ENCODE measurements at places on chromosomes 4 and X.

- no peak for DNase-seq
Measured at GRCh38 chr4:23894021-23894420, 4.2 kb upstream of the PPARGC1A start.

DNA sequence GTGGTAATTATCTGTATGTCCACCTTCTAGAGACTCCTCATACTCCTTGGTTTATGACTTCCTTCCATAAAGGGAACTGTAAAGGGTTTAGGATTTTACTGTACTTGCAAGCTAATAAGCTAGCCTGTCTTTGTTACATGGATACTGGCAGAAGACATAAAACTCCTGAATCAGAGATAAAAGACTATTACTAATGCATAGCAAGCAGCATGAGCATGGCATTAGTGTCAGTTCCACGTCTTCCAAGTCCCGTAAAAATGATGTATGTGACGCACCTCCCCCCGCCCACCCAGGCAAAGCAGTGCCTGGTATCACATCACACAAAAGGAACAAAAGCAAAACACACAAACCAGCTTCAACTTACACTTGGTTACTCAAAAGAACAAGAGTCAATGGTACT is 71.0 kb downstream of the SLC10A6 start:
- DNase-seq, result no peak

GRCh38 chr4:7434766-7435150 is at the start of gene PSAPL1:
Gene PSAPL1 (minus strand): TSS chr4:7434930. CDS start chr4:7434879, 51 bp downstream.
- no peak for DNase-seq

DNA sequence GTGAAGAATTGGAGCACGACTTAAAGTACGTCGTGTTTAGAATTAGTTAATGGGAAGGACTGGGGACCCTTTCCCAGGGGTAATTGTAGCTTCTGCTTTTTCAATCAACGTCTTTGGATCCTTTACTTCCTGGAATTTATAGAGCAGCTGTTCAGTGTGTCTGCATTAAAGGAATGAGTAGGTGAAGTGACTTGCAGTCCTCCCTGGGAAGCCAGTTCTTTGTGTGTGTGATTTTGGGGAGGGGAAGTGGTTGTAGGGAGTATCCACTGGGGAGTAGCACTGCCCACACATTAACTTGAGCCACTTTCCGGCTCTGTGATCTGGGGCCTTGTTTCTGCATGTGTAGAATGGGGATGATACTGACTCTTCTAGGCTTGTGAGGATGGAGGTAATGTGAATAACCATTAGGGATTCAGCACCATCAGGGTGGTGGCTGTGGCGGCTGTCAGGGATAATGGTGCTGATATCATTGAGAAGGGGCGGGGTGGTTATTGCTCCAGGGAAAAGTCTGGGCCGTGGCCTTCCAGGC is 54.7 kb downstream of the TMEM131L start:
- DNase-seq, result no peak

GRCh38 chrX:53188763-53189162 is 36.2 kb downstream of the KDM5C start:
- DNase-seq, result no peak

GRCh38 chr4:128334256-128334655 is 46.6 kb upstream of the PGRMC2 start:
- DNase-seq, result no peak

DNA sequence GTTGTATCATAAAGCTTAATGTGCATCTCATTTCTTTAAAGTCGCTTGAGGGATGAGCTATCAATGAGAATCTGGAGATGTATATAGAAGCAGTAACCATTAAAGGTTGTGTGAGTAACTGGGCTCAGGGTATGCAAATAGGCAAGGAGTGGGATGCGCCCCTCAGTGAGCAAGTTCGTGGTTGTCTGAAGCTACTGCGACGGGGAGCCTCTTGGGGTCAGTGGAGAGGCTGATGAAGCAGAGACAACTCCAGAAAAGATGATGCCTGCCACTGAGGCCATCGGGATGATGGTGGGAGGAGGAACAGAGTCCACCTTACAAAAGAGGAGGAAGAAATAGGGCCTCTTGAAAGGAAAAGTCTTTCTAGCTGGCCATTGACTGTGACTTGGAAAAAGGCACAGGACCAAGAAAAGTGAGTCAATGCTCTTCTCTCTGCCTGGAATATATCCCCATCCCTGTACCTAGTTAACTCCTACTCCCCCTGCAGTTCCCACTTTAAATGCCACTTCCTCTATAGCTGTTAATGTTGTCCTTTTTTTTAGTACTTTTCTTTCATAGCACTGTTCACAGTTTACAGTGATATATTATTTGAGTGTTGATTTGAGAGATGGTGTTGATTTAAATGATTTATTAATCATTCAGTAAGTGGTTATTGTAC is 51.4 kb upstream of the LSM6 start:
- DNase-seq, result no peak

GRCh38 chrX:104392350-104392749 is 137.6 kb upstream of the ESX1 start:
- no peak for DNase-seq

DNA sequence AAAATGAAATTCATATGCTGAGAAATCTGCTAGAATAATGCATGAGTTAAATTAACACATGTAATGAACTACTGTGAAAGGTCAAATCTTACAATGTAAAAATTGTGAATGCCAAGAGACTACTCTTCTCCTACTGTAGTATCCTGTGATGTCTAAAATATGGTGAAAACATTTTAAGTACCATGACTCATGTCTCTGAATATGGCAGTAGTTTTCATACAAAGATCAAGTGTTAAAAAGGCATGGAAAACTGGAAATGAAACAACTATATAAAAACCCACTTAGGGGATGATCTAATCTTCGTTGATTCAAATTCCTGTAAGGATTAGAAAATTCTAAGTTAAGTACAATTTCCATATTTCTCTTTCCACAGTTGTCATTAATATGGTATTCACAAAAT is 221.3 kb downstream of the PPP3CA start:
- no peak for DNase-seq

GRCh38 chrX:97039363-97040029 is 155.8 kb downstream of the RPA4 start:
- DNase-seq, result no peak

DNA sequence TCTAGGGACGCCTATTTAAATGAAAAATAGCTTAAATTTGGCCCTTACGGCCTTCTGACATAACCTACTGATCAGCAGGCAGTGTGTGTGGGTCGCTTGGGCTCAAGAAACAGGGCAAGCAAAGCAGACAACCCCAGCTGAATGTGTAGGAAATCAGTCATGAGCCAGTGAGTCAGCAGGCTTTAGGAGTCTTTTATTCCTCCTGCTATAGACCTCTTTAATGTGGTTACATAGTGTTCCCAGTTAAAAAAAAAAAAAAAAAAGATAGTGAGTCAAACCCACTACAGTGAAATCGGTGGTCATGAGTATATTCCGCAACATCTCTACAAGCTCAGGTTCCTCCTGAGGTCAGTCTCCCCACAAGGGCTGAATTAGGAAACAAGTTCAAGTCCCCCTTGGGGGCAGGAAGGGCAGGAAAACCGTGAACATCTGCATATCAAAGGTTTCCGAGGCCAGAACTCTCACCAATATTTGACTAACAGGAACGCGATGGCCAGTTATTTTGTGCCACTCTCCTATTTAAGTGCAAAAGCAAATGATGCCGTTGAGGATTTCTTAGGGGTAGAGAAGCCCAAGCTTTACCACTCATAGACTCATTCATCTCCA is 32.7 kb downstream of the ACSL1 start:
- no peak for DNase-seq

DNA sequence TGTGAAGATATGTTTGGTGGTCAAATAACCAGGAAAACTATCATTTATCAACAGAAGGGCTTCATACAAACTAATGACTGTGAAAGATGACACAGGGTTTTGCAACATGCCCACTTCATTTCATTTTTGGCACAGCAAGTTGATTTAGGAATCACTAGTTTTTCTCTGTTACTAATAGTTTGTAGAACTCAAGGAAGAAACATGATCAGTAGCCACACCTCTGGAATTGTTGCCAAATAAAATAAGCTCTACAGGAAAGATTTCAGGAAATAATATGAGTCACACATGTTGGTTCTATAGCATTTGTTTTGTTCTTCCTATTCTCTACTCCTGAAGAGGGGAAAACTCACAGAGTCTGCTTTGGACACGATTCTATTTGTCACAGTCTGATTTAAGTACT is 255.4 kb downstream of the TLL1 start:
- DNase-seq, result no peak

GRCh38 chr4:79413032-79413885 is 5.2 kb upstream of the GK2 start:
- no peak for DNase-seq

DNA sequence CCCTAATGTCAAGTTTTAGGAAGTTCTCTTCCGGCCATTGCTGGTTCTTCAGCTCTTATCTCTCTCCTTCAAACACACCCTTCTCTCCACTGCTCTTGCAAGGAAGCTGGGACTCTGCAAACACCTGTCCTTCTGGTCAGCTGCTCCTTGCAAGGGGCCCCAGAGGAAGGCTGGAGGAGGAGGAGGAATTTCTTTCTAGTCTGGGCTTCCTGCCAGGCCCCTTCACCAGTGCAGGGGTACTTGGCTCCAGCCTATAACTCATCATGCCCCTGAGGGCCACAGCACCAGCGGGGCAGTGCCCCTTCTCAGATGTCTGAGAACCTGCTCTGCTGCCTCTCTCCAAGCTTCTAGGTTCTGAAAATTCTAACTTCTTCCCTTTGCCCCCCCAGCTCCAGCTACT is 46.7 kb downstream of the REELD1 start:
- no peak for DNase-seq

DNA sequence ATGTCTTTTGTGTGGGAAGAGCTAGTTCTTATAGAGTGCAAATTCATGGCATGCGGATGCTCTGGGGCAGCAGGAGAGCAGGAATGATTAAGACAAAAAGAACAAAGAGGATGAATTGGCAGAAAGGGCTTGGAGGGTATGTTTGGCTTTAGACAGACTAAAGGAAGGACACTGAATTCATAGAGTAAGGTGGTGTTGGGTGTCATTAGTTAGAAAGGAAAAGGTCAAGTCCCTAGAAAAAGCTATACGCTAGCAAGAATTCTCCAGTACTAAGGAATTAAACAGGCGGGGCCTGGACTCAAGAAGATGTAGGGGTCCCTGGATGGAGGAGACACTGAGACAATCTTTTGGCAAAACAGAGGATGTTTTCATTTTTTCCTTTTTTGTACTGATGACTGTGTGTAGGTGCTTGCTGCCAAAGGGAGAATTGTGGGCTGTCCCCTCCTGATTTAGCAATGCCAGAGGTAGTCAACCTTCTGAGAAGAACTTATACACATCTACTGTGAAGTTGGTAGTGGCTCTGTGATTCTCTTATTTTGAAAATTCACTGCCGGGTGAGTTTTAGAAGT is 391.0 kb downstream of the SPRY1 start:
- DNase-seq, result no peak

GRCh38 chr4:23476515-23477090 is 413.2 kb downstream of the PPARGC1A start:
- no peak for DNase-seq

- DNase-seq, result no peak
Measured at GRCh38 chr4:33425936-33426335, 2705.8 kb downstream of the PCDH7 start.

GRCh38 chr4:20426028-20426427 is 174.3 kb downstream of the SLIT2 start:
- DNase-seq, result no peak

DNA sequence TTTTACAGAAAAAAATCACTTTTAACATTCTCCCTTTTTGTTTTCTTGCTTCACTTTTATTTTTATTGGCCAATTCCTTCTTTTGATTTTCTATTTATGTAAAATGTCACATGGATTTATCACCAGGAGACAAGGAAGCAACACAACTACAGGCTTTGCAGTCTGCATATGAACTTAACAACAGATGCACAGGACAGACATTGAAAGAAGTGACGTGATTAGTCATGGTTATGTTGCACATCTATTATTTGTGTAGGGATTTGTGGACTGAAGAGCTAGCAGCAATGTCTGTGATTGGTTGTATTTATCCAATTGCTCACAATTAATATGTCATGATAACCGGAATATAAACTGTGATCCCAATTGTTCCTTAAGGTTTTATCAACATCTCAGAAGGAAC is 147.8 kb upstream of the KLF3 start:
- DNase-seq, result no peak

DNA sequence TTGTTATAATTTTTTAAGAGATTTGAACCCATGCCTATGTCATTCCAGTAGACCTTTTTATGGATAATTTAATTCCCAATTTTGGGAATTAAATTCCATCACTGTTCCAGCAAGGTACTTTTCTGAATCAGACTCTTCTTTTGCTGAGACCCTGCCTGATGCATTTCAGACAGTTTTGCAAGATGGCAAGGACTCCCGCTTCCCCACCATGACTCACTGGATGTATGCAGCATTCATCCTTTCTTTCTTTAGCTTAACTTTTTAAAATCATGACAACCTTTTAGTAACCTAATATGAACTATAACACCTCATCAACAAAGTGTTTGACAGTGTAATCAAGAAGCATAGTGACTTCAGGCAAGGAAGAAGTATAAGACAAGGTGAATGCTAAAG is 178.1 kb upstream of the LEF1 start:
- no peak for DNase-seq

- DNase-seq, result no peak
Measured at GRCh38 chr4:40976343-40976742, 226.6 kb downstream of the NSUN7 start.

DNA sequence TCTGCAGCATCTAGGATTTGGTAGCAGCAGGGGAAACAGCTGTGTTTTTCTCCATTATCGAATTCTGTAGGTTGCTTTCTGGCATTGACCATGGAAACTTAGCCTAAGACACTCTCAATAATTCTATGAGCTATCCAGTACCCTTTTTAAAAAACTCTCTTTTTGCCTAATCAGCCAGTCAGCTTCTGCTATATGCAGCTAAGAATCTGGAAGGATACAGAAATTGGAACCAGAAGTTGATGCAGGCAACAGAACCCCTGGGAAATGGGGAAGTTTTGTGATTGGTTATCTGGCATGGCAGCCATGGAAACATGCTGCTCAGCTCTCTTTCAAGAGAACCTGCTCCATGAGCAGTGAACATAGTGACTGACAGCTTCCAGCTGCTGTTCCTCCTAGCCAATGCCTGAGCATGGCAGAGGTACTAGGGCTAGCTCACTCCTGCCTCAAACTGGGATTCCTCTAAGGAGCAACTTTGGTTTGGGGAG is 417.6 kb upstream of the MAOA start:
- no peak for DNase-seq

- no peak for DNase-seq
Measured at GRCh38 chr4:166655705-166656104, 578.6 kb downstream of the SPOCK3 start.

- DNase-seq, result no peak
Measured at GRCh38 chr4:101596781-101597552, 193.6 kb upstream of the BANK1 start.

GRCh38 chr4:76544725-76545124 is 109.7 kb downstream of the SHROOM3 start:
- DNase-seq, result no peak

DNA sequence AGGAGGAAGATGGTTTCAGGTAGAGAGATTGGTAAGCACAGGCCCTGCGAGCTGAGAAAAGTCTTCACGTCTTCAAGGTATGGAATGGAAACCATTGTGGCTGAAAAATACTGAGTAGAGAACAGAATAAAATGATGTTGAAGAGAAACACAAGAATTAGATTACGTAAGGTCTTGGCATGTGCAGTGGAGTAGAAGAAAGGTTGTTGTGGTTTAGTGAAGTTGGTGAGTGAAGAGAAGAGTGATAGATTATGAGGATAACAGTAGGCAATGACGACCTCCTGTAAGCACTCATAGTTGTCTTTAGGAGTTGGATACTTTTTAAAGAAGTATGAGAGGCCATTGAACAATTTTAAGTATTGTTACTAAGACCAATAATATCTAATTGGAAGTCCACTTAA is 642.6 kb downstream of the PCDH7 start:
- DNase-seq, result no peak
